ENCODE measurements at places on chromosomes 2 and 18. TPM values are rescaled to one million over a fixed set of nuclear protein-coding genes. Genes with fewer than 3 reads are reported as not detected.

GRCh38 chr2:8567469-8568260, 114.2 kb upstream of the ID2 start:
- DNase-seq = no peak

GRCh38 chr2:133475610-133476009, 92.7 kb downstream of the NCKAP5 start:
- DNase-seq = no peak

- DNase-seq = no peak
Observed at GRCh38 chr2:33917252-33917651, 318.2 kb upstream of the FAM98A start.

DNA sequence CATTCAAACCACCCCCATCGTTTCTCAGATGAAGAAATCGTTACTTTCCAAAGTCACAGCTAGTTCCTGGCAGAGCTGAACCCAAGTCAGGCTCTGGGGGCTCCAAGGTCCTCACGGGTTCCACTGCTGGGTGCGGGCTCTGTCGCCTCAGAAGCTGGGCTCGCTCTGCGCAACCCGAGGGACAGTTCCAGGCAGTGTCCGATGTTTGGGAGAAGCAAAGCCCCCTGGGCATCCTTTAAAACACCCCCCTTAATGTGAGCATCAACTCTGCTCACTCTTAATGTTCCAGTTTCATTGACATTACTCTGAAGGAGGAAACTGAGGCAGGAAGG, 796 bp downstream of the AOX1 start:
- no peak for DNase-seq

DNA sequence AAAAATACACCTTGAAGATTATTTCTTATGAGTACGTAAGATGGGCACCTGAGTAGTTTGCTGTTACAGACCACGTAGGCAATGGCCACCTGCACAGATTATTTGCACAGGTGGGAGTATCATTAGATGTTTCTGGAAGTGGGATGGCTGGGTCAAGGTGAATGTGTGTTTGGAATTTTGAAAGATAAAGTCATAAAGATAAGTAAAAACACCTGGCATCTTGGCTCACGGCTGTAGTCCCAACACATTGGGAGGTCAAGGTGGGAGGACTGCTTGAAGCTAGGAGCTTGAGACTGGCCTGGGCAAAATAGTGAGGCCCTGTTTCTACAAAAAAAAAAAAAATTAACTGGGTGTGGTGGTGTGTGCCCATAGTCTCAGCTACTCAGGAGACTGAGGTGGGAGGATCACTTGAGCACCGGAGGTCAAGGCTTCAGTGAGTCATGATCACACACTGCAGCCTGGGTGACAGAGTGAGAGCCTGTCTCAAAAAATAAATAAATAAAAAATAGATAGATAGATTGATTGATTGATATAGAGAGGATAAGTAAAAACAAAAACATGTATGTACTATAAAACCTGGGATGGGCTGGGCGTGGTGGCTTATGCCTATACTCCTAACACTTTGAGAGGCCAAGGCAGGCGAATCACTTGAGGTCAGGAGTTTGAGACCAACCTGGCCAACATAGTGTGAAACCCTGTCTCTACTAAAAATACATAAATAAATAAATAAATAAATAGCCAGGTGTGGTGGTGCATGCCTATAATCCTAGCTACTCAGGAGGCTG, 30.4 kb downstream of the ODC1 start:
- DNase-seq = no peak

DNA sequence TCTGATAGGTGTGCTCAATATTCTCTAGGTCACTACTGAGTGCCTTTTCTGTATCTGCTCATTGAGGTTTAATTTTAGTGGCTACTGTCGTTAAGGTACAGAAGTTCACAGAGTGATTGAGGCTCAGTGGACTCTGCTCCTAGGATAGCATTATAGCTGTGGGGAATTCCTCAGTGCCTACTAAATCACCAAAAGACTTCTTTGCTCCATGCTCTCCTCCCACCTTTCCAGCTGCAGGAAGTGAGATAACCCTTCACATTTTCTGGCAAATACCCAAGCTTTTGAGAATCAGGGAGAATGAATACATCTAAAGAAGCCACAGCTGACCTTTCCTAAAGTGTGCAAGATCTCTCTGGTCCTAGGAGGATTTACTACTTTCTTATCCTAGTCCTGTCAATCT, 95.2 kb upstream of the FSIP2 start:
- no peak for DNase-seq

- DNase-seq = no peak
Observed at GRCh38 chr2:11483806-11484617, 18.1 kb upstream of the E2F6 start.

- DNase-seq = no peak
Observed at GRCh38 chr18:67615876-67616275, 99.4 kb upstream of the DSEL start.

- DNase-seq = no peak
Observed at GRCh38 chr2:121335294-121336290, 50.6 kb upstream of the TFCP2L1 start.

DNA sequence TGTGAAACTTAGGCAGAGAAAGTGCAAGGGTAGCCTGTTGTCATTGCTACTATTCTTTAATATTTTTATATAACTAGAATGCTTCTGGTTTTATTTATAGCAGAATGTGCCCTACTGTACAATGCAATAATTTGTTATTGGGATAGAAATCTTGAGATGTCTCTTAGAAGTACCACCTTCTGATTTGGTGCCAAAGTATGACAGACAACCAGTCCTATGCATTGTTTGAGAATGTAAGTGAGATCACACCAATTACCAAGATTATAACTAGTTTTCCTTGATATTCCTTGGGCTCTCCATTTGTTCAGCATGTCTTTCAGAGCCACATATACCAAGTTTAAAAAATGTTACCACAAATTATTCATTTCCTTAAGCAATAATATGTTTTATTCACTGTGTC, 399.7 kb downstream of the CPS1 start:
- DNase-seq = no peak

- no peak for DNase-seq
Observed at GRCh38 chr18:77380695-77381094, 131.0 kb downstream of the GALR1 start.

DNA sequence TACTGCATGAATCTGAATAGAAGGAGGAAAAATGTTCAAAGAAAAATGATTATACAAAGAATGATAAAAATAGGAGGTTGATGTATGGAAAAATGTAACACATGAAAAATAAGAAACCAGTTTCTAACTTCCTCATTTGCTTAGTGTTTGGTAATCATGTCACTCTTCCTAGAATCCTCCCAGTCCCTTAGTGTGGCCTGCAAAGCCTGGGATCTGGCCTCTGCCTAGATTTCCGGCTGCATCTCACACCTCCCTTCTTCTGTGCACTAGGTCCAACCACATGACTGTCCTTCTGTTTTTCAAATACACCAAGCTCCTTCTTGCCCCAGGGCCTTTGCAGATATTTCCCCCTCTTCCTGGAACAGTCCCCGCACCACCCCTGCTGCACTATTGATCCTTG, 76.8 kb upstream of the RBMS1 start:
- DNase-seq = no peak

DNA sequence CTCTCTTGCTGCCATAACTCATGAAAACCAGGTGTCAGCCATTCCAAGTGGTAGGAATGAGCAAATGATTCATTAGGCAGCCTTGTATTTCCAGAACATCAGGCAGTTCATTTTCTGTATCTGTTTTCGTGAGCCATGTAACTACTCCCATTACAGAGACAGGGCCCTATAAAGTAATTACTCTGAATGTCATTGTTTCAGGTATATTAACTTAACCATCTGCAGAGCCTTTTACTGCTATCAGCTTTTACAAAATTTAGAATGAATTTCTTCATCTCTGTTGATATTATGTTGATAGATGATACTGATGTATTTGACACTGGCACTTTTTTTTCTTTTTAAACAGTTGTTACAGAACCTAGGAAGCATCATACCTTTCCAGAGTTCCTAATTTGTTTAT, 69.9 kb downstream of the MGAT5 start:
- no peak for DNase-seq

DNA sequence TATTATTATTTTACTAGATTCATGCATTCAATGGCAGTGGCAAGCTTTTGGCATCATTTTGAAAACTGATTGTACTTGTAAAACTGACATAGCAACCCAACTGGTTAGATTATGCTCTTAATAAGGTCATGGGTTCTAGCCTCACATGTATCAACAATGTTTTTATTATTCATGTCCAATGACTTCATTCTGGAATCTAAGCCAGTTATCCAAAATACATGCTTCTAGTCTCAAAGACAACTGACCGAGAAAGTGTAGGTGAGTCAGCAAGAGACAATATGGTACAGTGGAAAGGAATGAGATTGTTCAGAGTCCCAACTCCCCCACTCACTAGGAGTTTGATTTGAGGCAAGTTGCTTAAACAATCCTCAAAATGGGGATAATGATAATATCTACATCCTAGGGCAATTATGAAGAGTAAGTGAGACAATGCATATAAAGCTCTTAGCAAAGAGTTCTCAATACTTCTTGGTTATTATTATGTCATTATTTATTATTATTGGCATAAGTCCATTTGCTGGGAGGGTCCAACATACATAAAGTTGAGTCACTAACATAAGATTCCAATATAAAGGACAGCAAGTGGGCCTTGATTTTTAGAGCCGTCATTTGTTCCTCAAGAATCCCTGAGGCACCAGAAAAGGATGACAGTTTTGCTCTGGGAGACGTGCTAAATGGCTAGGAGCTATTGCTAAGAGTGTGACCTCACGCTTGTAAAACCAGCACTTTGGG, 99.4 kb downstream of the NEB start:
- no peak for DNase-seq

GRCh38 chr18:59897321-59897954, 2.4 kb upstream of the PMAIP1 start:
- no peak for DNase-seq

GRCh38 chr2:45028276-45028675, 19.0 kb upstream of the SIX2 start:
- no peak for DNase-seq

- DNase-seq = no peak
Observed at GRCh38 chr2:45653122-45653913, 1.8 kb downstream of the PRKCE start.

- no peak for DNase-seq
Observed at GRCh38 chr2:54704688-54705605, 18.5 kb upstream of the EML6 start.

DNA sequence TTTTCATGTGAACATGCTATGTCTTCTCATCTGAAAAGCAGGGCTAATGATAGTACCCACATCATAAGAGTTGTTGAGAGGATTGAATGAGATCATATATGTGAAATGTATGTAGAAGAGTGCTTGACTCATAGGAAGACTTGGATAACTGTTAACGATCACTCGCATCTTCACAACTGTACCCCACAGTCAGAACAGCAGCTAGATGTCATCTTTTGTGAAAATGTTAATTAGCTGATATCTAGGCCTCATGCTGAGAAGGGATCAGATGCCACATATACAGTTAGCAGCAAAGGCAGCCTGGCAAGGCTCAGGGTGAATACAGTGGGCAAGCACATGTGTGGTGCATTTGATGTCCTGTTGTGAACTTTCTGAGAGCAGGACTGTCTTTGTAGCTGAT, 24.2 kb downstream of the MAP3K20 start:
- DNase-seq = no peak

DNA sequence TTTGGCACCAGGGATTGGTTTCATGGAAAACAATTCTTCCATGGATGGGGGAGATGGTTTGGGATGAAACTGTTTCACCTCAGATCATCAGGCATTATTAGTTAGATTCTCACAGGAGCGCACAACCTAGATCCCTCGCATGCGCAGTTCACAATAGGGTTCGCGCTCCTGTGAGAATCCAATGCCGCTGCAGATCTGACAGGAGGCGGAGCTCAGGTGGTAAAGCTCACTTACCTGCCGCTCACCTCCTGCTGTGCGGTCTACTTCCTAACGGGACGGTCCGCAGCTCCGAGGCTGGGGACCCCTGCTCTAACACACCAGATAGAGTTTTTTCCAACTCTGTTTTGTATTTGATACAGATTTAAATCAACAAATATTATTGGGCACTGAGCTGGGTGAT, 286.5 kb downstream of the MTX2 start:
- DNase-seq = no peak

- no peak for DNase-seq
Observed at GRCh38 chr2:45040786-45041185, 31.5 kb upstream of the SIX2 start.

DNA sequence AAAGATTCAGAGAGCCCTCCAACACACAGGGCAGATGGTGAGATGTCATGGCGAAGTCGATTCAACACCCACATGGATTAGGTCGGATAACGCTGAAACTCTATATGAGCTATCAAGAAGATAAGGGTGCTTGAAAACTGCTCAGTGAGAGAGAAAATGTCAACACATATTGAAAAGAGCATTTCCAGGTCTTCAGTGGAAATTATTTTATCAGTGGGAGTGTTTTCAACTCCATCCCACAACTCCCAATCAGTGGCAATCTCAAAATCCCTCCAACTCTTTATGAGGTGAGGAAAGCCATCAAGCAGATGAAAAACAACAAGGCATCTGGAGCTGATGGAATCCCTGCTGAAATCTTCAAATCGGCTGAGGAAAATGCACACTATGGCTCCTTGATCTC, 104.5 kb upstream of the KLHL14 start:
- DNase-seq = no peak

The ADGRF3 gene
- 0.77 TPM for total RNA-seq

The LIMS3 gene
- total RNA-seq = 1.2 TPM

The ZNF804A gene
- 0.41 TPM for total RNA-seq

The GAD1 gene
- total RNA-seq = 0.39 TPM

The PLGLB2 gene
- 2.2 TPM for total RNA-seq

The ZSWIM2 gene
- total RNA-seq = not detected

The SOWAHC gene
- 10.4 TPM for total RNA-seq

The PDE11A gene
- total RNA-seq = 0.23 TPM

The SKOR2 gene
- total RNA-seq = 1.4 TPM
